ENCODE measurements at places on chromosomes 12 and 14.

GRCh38 chr12:5872745-5873144 is 72.3 kb downstream of the ANO2 start:
- no peak for DNase-seq

GRCh38 chr12:115438314-115438713 is 754.3 kb upstream of the TBX3 start:
- DNase-seq, result no peak

GRCh38 chr12:26611598-26611997 is 221.4 kb downstream of the ITPR2 start:
- no peak for DNase-seq

- no peak for DNase-seq
Measured at GRCh38 chr14:58731465-58732293, 93.9 kb downstream of the DACT1 start.

DNA sequence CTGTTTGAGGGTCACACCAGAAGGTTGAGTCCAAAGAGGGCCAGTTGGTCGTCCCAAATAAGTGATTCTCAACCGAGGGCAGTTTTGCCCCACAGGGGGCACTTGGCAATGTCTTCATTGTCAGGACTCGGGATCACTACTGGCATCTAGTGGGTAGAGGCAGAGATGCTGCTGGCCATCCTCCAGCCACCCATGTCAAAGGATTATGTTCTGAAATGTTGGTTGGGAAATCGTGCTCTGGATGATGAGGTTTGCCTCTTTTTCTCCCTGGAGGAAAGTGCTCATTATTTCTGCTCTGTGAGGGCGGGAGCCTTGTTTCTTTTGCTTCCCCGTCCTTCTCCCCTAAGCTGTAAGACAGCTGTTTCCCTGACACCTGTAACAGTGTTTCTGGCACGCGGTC is 3.6 kb downstream of the ZNF839 start:
- no peak for DNase-seq

DNA sequence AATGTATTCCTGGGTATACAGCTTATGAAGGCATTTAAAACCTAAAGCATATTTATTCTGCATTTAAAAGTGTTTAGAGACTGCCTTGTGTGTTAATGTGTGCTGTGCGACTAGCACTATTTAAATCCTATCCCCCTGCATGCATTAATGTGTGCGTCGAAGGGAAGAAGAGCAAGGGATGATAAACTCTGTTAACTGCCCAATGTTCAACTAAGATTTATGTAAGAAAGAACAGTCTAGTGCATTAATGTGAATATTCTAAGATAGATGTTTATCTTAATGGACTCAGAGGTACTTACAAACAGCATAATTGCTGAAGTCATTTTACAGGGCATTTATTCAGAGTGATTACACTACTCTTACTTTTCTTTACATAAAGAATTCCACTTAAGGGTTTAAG is 424.8 kb downstream of the DIO2 start:
- DNase-seq, result no peak

DNA sequence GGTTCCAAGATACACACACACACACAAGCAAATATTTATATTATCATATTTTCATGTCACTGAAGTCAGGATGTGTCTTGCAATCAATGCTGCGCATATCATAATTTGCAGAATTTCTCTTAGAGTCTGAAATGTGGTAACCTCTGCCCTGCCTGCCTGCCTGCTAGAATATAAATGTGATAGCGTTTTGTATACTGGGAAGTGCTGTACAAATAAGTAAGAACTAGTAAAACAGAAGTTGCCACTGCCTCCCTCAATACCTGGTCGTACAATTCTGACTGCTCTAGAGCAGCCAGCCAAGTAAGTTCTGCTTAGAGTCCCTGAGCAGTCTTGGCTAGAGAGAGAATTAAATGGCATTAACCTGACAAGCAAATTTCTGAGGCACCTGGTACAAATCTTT is 83.9 kb upstream of the NTF3 start:
- no peak for DNase-seq

DNA sequence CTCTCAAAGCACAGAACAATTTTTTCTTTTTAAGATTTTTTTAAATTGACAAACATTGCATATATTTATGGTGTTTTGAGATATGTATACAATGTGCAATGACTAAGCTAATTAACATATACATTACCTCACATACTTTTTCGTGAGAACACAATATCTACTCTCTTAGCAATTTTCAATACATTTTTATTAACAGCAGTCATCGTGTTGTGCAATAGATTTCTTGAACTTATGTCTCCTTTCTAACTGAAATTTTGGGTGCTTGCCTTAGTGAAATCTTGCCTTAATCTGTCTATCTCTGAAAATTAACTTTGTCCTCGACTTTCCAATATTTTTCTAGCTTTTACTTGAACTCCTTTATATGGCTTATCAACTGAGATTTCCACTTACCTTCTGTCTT is 6.8 kb downstream of the OR10A7 start:
- no peak for DNase-seq

- no peak for DNase-seq
Measured at GRCh38 chr12:80749456-80749855, 32.7 kb downstream of the MYF5 start.

DNA sequence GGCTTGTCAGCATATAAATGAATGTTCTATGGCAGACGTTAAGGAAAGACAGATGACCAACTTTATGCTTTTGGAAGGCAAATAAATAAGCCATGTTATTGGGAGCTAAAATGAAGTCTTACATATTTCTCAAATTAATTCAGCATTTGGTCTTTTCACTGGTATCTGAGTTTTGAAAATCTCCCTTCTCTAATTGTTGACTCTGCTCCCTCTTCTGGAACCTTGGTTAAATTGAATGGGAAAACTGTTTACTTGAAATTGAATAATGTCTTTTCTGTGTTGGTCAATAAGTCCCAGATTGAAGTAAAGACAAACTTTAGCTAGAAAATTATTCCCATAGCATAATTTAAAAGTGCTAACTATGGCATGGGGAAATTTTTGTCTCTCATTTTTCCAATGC is 38.7 kb downstream of the LGR5 start:
- no peak for DNase-seq
